ENCODE measurements at places on chromosomes 1 and 21. TPM values are rescaled to one million over a fixed set of nuclear protein-coding genes. Genes with fewer than 3 reads are reported as not detected.

Gene ALPL
- 0.26 TPM for total RNA-seq

Gene LRRIQ3
- total RNA-seq = 0.51 TPM

Gene DAB1
- total RNA-seq = under 0.01 TPM

Gene NID1
- total RNA-seq = 328 TPM

Gene FHAD1
- total RNA-seq = under 0.01 TPM
